Stimulated activated CD4-positive, alpha-beta T cell treated with anti-CD3 and anti-CD28 coated beads, TNF-alpha, amount 100 ng/mL, for 1 hour (primary cell): ENCODE measurements at places on chromosomes 13 and 19.

- no peak for DNase-seq
Observed at GRCh38 chr13:21120191-21120590, 56.2 kb downstream of the SKA3 start.

DNA sequence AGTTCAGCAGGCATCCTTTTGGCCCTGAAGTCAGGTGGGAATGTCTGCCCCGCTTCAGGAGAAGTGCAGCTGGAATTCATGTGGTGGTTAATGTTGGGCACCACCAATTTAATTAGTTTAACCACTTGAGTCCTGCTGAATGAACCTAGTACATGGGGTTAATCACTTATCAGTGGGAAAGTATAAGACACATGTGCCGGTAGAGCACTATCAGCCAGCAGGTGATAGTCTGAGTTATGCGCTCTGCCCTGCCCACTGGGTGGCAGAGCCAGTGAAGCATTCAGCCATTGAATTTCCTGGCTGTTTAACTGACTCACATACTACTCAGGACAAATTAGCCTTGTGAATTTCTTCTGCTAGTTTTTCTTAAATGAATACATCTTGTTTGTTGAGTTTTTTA, 789.7 kb upstream of the PRR20A start:
- DNase-seq = no peak

DNA sequence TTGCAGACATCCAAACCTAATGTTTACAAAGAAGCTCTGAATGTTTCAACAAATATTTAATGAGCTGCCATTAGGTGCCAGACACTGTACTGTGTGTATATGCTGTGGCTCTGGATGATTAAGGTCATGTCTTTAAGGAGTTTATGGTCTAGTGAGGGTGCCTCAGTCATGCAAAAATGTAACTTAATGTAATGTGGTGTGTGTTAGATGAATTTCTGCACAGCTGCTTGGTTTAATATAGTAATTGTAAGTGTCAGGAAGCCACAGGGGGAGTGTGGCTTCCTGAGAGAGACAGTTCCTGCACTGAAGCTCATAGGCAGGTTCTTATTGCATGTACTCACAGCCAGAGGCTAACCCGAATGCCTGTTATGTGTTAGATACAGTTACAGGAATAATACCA, 43.3 kb downstream of the SPATA13 start:
- DNase-seq = no peak

DNA sequence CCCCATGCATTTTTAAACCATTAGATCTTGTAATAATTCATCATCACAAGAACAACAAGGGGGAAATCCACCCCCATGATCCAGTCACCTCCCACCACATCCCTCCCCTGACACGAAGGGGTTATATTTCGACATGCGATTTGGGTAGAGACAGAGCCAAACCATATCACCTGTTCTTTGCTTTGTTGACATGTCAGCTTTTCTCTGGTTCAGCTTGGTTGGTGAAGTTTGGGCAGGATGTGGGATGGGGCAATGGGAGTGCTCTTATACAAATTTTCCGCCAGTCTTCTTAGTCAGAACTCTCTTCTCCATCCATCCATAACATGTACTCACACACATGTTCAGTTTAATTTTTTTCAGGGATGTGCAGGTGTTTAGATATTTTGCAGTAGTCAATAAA, 12.9 kb downstream of the TPP2 start:
- DNase-seq = no peak

DNA sequence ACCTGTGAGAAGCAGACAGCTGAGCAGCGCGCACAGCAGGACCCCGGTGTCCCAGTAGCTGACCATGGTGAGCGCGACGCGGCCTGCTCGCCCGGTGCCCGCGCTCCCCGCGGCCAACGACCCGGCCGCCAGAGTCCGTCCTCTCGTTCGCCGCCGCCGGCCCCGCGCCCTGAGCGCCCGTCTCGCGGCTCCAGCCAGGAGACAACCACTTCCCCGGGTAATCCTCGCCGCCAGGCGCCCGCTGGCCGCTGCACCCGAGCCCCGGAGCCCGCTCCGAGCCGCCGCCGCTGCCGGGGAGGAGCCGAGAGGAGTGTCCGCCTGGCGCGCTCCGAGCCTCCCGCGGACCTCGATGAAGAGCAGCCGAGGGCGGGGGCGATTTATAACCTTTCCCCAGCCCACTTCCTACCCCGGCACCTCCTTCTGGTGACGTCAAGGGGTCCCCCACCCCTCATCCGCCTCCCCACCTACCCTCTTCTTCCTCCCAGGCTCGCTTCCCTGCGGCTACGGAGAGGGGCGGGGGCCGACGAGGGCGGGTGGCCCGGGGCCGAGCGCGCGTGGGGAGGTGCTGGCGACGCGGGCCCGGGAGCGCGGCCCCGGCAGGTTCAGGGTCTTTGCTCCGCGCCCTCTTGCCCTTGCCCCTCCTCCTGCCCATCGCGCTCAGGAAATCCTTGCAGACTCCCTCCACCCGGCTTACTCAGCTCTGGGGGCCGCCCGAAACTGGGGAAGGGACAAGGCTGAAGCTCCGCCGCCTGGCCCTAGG, at the start of gene FLT1:
TSS of gene FLT1 (minus strand) at position 351 of the 760 bp plus-strand sequence. CDS start at position 66, 285 bp downstream.
- no peak for DNase-seq

DNA sequence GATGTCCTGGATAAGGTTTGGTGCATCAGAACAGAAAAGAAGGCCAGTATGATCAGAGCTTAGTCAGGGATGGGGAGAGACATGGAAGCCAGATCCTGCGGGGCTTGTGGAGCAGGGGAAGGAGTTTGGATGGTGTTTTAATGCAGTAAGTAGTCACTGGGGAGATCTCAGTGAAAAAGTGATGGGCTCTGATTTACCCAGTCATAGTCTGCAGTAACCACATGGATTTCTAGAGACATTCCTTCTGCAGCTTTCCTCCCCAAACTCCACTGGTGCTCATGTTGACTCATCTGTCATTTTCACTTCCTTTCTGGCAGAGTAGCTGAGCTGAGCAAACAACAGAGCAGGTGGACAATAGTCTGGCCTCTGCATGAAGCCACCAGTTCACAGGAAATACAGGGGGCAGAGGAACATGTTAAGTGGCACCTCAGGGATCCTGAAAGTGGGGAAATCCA, 144.1 kb downstream of the DPF1 start:
- DNase-seq = no peak

GRCh38 chr19:2170219-2170618, 6.5 kb downstream of the DOT1L start:
- DNase-seq = no peak

- DNase-seq = no peak
Observed at GRCh38 chr13:34657716-34658115, 284.4 kb upstream of the NBEA start.

DNA sequence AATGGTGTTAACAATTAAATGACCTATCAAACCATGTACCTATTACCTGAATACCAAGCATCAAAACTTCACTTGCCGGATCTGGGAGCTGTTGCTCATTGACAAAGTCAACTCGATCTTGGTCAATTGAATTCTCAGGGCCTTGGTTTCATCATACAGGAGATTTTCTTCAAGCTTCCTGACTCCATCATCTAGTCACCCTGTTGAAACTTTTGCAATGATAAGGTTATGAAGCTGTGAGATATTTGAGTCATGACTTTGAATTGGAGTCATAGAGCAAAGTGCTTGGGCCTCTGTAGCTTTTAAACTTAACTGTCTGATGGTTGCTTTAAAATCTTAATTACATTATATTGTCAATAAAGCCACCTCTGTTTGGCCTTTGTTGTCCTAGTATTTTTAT, 260.9 kb downstream of the COG6 start:
- DNase-seq = no peak

DNA sequence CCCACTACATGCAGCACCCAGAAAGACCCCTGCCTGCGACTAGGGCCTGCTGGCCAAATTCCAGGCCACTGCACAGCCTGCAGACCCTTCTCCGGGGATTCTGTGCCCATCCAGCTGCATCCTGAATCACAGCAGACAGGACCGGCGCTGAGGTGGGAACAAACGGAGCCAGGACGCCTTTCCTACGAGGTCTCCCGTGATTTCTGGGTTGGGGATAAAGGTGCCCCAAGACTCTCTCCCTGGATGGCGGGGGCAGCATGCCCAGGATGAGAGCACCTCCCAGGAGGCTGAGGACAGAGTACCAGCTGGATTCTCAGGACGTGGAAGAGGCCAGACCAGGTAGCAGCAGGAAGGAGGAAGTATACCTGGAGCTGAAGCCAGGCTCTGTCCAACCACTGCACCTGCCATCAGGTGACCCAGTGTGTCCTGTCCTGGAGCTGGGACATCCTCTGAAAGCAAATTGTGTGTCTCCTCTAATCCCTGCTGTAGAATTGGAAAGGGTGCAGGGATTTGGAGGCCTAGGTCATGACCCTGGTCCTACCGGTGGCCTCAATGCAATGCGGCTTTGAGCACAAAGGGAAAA, 3.4 kb upstream of the FUT5 start:
- no peak for DNase-seq

- no peak for DNase-seq
Observed at GRCh38 chr13:39740761-39741160, 85.3 kb downstream of the COG6 start.

DNA sequence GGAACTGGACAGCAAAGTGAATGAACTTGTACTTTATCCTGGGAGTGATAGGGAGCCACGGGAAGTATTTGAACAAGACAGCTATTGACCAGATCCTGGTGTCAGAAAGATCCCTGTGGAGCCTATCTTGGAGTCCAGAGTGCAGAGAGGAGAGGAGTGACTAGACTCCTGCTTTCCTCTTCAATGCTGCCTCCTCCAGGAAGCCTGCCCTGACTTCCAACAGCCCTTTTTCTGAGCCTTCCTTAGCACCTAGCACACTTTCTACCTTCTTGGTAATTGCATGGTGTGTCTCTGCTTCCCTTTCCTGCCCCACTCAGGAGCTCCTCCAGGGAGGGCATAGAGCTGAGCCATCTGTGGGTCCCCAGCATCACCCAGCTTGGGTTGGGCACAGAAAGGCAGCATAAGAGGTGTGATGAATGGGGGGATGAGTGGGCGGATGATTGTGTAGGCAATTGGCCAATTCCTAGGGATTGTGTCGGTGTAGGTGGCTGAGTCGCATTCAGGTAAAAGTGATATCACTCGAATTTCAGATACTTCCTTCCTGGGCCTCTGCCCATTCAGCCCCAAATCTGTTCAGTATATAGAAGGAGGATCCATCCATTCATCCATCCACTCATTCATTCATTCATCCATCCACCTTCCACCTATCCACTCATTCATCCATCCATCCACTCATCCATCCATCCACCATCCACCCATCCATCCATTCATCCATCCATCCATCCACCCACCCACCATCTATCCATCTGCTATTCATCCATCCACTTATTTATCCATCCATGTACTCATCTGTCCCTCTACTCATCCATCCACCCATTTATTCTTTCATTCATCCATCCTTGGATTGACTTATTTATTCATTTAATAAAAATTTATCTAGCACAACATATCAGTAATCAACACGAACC, 26.9 kb downstream of the CYP4F22 start:
- DNase-seq = no peak

DNA sequence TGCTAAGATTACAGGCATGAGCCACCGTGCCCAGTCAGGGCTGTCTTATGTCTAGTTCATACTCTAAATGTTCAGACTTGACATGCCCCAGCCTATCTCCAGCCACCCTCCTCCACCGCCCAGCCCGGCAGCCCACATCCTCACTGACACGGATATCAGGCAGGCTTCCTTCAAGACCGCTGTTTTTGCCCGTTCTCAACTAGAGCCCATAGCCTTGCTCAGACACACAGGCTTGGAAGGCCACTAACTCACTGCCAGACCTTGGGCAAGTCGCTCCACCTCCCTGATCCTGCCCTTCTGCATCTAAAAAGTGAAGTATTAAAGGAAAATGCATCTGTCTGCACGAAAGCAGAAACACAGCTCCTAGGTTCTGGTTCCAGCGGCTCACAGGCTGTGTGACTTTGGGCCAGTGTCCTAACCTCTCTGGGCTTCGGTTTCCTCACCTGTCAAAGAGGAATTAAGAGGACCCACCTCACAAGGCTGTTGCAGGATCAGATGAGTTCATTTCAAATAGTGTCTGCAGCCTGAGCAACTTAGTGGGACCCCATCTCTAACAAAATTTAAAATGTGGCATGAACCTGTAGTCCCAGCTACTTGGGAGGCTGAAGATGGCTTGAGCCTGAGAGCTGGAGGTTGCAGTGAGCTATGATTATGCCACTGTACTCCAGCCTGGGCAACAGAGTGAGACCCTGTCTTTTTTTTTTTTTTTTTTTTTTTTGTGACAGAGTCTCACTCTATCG, 14.5 kb upstream of the CERS4 start:
- DNase-seq = peak; percentile 3

DNA sequence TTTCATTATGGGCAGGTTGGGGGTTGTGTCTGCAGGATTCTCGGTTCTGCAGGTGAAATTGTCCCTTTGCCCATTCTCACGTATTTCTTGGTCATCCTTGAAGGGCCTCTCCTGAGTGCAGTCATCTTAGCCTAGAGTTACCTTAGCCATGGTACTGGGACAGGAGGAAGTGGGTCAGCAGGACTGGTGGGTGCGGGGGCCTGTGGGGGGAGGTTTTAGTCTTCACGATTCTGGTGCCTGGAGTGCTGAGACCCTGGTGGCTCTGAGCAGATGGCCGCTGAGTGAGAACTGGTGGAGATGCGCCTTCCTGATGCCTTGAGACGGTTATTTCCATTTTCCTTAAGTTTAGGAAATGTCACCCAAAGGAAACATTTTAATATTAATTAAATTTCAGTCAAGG, 11.8 kb downstream of the COL4A2 start:
- DNase-seq = no peak

DNA sequence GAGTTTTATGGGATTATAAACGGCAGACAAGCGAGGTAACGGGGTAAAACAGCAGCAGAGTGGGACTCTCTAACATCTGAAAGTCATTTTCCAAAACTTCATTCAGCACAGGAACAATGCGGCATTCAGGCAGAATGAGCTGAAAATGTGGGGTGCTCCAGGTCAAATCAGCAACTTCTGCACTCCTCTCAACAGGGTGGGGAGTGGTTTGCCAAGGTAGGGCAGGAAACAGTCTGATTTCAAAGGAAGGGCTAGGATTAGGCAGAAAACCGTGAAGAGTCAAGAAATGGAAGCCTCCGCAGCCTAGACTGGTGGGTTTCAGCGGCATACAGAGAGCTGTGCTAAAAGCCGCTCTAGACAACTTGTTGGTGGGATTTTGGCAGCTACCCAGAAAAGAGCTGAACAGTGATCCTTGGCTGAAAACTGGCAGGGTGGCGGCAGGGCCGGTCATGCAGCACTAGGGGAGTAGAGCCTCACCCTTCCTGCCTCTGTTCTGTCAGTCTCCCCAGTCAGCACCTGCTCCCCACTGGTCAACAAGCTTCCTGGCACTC, 154.2 kb upstream of the KLF12 start:
- no peak for DNase-seq

DNA sequence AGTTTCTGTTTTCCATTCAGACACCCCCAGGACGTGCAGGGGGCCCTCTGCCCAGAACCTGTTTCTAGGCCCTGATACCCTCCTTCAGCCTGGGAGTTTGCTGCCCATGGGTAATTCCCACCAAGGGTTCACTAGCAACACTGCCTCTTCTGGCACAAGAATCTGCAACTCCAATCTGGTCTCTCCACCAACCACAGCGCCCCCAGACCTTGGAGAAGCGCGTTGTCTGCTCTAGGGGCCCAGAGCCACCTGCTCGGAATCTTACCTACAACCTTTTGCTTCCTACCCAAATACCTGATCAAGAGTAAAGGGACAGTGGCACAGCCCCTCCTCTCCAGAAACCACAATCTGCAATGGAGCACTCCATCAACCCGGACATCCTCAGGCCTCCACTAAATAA, 763 bp downstream of the ZNF180 start:
- no peak for DNase-seq
